ENCODE measurements at places on chromosomes 16 and 17.

DNA sequence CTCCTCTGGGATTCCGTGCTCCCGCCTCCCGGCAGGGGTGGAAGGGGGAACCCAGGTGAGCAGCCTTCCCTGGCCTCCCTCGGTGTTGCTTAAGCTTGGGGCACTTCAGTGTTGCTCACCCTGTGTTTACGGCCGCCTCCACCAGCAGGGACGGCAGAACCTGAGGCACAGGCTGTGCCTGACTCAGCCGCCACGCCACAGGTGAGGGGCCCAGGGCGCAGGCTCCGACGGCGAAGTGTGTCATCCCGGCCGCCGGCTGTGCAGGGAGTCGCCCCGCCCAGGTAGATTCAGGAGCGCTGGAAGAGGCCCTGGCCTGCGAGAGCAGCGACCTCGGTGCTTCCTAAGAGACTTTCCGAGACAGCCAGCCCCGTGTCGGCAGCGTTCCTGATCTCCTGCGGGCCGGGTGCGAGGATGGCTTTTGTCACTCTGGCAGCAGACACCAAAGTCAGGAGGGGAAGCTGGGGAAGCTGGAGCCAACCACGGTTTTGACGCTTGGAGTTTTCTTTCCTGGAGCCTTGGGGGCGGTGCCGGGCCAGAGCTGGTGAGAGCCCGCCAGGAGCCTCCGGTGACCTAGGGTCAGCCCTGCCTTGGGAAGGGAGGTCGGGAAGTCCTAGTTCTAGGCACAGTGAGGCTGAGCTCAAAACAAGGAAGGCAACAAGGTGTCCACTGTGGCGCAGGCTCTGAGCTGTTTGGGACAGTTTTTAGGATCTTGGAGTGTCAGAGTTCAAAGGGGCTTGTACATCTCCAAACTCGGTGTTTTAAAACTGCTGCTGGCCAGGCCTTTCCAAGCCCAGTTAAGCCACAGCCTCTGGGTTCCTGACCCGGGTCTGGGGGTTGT is 2.1 kb downstream of the GSE1 start:
- DNase-seq: peak; percentile 24

DNA sequence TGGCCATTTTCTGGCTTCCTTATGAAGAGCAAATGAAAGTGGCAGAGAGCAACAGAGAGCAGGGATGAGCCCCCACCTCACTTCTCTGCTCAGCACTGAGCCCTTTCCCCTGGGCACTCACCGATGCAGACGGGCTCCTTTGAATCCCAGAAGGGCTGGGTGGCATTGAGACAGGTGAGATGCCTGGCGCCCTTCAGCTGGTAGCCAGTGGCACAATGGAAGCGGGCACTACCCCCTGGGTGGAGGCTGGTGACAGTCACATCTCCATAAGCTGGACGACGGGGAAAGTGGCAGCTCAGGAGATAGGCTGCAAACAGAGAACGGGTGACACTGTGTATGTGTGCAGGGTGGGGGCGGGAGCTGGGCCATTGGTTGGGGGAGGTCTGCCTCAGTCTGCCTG is 12.5 kb upstream of the PHF12 start:
- no peak for DNase-seq

DNA sequence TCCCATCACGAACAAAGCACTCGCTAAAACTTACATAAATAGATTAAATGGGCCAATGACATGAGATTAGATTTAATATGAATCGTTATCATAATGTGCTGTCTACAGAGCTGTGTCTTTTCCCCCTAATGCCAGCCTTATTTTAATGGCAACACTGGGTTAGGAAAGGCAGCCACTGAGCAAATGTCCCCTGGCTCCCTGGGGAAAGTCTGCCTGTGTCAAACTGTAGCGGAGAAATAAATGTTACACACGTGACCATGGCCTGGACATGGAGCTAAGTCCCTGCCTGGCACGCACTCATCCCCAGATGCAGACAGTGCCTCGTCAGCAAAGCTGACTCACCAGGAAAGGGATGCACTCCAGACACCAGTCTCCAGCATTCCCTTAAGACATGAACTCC is 61.3 kb upstream of the SDK2 start:
- no peak for DNase-seq

GRCh38 chr17:59349178-59349577 is 17.7 kb downstream of the YPEL2 start:
- DNase-seq: no peak

DNA sequence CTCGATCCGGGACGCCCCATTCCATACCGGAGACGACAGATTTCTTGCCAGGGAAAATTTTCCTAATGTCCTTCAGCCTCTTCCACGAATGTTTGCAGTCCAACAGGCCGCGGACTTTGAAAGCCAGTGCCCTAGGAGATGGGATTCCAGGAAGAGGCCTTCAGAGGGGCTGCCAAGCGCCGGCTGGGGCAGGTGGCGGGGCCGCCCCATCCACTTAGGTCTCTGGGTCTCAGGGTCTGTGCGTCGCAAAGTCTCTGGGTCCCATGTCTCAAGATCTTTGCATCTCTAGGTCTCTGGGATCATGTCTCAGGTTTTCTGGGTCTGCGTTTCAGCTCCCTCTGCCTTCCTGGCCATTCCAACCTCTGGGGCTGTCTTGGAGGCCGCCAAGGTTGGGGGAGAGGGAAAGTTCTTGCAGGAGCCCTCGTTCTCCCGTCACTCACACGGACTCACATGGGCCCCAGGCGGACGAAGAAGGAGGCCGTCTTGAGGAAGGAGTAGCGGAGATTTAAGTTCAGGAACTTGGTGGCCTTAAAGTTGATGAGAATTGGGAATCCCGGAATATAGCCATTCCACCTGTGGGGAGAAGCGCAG is 7.2 kb downstream of the ALOX12B start:
- DNase-seq: no peak
